ENCODE measurements at places on chromosomes 6 and 20.

DNA sequence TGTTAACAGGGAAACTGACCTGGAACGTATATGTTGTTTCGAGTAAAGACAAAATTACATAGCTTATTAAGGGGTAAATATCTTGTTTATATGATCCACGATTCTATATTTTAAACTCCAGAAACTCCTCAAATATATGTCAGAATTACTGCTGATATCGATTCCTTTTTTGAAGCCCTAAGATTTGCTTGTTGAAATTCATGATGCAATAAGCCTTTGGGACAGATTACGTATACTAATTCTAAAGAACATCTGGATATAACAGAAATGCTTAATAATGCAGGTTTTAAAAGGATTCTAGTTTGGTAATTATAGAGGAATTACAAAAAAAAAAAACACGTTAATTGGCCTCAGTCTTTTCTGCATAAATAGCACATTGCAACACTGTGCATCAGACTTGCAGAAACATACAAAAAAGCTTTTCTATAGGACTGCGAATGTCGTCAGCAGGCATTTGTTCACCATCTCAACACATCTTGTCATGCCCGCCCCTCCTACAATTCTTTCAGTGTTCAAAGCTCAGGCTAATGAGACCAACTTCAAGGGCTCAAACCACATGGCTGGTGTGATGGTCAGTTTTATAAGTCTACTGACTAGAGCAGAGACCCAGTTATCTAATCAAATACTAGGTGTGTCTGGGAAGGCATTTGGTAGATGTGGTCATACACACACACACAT lies 74.9 kb downstream of the AGPAT4 start:
- DNase-seq = no peak

DNA sequence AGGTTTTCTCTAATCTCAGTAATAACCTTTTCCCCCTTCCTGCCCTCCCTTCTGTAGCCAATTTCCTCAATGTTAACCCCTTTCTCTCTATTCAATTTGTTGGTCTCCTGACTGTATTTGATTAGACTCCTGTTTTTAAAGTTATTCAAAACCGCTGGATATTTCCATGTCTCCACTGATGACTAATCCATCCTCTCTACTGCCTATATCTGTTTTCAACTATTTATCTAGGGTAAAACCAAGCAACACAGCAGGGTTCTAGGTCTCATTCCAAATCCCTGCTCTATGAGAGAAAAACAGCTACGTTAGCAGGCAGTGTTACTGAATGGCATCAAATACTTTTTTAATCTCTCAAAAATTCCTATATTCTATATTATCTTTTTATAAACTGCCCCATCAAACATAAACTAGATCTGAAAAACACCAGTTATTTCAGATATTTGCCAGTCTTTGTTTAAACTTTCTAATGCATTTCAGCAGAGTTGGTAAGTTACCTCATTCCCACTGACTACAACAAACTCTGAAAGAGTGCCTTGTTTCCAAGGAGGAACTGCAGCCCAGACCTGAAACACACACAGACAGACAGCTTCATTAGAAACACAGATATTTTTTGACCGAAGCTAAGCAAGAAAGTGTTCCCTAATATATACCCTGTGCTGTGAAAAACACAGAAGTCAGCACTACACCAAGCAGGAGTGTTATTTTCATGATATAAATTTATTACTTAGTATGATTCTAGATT lies 8.2 kb downstream of the RTN4IP1 start:
- no peak for DNase-seq

GRCh38 chr20:25039697-25040437 lies 18.1 kb downstream of the ACSS1 start:
- no peak for DNase-seq

- no peak for DNase-seq
Measured at GRCh38 chr20:48630342-48631075, 197.3 kb downstream of the PREX1 start.

DNA sequence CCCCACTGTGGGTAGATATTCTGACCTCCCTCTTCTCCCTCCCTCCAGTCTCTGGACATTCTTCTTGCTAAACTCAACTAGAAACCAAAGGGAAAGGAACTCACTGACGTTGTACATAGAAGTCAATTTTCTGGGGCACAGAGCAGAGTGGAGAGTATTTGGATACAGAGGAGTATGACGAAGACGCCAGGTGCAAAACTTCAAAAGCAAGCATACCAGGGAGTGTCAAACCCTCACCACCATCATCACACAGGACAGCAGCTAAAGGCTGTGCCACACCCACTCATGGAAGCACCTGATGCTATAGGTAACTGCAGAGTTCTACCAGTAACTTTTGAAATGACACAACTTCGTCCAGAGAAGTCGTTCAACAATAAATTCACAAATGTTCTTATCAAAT lies 64.8 kb downstream of the FYN start:
- DNase-seq = no peak

- no peak for DNase-seq
Measured at GRCh38 chr6:6586671-6587526, 1.6 kb upstream of the LY86 start.

- DNase-seq = no peak
Measured at GRCh38 chr6:26199773-26200764, 112.8 kb downstream of the HFE start.

GRCh38 chr6:24655215-24655614 lies 9.2 kb upstream of the KIAA0319 start:
- DNase-seq = no peak

DNA sequence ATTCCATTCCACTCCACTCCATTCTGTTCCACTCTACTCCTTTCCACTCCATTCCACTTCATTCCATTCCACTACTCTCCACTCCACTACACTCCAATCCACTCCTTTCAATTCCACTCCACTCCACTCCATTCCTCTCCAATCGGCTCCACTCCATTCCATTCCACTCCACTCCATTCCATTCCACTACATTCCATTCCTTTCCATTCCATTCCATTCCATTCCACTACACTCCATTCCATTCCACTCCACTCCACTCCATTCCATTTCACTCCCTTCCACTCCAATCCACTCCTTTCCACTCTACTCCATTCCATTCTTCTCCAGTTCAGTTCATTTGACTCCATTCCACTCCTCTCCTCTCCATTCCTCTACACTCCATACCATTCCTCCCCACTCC lies 26.2 kb upstream of the DEFB125 start:
- DNase-seq = no peak
